ENCODE measurements at places on chromosomes 7 and 10.

GRCh38 chr10:17643339-17643754, 604 bp upstream of the STAM start:
- peak; percentile 87 for DNase-seq

DNA sequence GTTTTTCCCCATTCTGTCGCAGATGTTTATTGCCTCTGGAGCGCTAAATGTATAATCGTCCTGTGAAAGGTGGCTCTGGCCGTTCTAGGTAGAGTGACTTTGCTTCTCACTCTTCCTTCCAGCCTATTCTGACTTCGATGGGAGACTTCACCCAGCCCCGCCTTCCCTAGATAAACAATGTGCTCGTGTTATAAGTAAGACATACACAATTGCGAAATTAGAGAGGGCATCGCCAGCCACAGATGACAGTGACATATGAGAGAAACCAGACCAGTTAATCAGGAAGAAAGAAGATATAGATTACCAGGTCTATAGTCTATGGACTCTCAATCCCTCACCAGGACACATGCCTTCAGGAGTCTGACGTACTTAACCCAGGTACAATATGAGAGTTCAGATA, 1050.5 kb upstream of the AUTS2 start:
- DNase-seq, result no peak

- DNase-seq, result no peak
Measured at GRCh38 chr7:20858951-20859350, 72.3 kb upstream of the SP8 start.

DNA sequence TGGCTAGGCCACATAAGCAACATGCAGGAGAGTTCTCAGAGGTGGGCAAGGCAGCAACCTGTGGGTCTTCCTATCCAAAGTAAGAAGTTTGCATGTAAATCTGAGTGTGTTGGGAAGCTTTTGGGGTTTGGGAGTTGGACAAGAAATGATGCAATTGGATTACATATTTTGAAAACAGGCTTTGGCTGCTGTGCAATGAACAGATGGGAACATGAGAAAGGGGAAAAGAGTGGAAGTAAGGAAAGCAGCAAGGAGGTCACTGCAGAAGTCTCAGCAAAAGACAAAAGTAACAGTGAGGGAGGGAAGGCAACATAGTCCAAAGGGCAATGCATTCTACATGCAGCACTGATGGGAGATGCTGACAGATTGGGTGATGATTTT, 61.1 kb upstream of the C10orf90 start:
- peak; percentile 55 for DNase-seq

DNA sequence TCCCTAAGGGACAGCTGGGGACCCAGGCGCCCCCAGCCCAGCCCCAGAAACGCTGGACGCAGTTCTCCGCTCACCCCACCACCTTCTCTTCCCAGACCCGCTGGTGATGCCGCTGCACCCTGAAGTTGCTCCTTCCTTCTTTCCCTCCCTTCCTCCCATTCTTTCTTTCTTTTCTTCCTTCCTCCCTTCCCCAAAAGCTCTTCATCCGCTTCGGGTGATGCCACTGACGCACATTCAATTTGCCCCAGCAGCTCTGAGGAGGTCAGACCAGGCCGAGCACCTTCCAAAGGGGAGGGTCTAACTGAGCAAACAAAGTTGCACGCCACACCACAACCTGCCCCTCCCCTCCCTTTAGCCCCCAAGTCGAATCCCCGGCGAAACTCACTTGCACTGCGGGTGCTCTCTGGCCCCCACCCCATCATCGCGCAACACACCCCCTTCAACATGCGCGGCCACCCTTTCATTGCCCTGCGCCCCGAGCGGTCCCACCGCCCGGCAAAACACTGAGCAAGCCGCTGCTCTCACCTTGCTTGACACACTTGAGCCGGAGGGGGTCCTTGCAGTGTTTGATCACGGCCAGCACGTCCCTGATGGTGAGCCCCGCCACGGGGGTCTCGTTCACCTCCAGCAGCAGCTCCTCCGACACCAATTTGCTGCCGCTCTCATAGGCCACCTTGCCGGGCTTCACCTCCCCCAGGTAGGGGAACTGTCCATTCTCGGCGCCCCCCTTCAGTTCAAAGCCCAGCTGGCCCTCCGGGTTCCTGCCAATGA, 787 bp downstream of the MAGI2 start:
- peak; percentile 43 for DNase-seq

Measured in fibroblast of mammary gland (primary cell).